Cardiac fibroblast (primary cell): ENCODE measurements at places on chromosomes 2 and 18.

GRCh38 chr2:136117391-136117841 lies 533 bp downstream of the CXCR4 start:
- DNase-seq, result peak; percentile 51

DNA sequence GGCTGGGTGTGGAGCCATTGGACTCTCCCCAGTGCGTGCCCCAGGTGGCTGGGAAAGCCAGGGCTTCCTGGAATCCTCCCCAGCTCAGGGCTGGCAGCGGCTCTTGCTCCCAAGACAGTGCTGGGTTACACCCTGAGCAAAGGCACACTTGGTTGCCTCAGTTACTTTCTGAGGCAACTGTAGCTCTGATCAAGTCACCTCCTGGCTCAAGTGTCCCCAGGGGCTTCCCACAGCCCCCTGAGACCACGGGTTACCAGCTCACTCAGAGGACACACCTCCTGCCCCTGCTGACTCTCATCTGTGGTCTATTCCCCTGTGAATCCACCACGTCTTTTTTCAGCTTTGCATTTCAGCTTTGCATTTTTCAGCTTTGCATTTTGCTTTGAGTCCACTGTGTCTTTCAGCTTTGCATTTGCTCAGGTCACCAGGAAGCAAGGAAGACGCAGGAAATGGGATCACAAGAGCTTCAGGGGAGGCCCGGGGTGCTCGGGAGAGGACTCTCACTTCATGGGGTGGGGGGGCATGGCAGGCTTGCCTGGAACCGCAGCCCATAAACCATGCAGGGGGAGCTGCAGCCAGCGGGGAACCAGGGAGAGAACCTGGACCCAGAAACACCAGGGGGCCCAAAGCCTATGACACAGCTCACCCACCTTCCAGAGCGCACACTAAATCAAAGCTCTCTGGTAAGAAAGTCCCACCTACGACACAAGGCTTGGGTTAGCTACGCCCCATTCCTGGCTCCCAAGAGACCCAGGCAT lies 138.0 kb upstream of the ASB18 start:
- no peak for DNase-seq

DNA sequence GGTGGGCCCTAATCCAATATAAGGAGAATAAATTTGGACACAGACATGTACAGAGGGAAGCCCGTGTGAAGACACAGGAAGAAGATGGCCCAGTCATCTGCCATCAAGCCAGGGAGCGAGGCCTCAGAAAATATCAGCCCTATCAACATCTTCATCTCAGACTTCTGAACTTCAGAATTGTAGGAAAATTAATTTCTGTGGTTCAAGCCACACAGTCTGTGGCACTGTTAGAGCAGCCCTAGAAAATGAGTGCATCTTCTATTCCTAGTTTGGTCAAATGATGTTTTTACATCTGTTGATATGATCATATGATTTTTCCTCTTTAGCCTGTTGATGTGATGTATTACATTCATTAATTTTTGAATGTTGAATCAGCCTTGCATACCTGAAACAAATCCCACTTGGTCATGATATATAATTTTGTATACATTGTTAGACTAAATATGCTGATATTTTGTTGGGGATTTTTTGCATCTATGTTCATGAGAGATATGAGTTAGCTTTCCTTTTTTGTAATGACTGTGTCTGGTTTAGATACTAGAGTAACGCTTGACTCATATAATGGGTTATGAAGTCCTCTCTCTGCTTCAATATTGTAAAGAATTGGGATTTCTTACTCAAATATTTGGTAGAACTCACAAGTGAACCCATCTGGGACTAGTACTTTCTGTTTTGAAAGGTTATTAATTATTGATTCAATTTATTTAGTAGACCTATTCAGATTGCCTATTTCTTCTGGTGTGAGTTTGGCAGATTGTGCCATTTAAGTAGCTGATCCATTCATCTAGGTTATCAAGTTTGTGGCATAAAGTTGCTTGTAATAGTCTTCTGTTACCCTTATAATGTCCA lies 451.4 kb downstream of the EIPR1 start:
- no peak for DNase-seq

- DNase-seq, result no peak
Observed at GRCh38 chr18:79413025-79413424, 17.3 kb downstream of the NFATC1 start.

DNA sequence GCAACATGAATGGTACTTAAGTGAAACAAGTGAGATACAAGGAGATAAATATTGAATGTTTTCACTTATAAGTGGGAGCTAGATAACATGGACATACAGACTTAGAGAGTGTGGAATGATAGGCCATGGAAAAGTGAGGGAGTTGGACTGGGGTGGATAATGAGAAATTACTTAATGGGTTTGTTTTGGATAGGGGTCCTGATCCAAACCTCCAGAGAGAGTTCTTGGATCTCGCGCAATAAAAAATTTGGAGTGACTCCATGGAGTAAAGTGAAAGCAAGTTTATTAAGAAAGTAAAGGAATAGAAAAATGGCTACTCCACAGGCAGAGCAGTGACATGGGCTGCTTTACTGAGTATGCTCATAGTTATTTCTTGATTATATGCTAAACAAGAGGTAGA lies 508.9 kb downstream of the CNTNAP5 start:
- no peak for DNase-seq

DNA sequence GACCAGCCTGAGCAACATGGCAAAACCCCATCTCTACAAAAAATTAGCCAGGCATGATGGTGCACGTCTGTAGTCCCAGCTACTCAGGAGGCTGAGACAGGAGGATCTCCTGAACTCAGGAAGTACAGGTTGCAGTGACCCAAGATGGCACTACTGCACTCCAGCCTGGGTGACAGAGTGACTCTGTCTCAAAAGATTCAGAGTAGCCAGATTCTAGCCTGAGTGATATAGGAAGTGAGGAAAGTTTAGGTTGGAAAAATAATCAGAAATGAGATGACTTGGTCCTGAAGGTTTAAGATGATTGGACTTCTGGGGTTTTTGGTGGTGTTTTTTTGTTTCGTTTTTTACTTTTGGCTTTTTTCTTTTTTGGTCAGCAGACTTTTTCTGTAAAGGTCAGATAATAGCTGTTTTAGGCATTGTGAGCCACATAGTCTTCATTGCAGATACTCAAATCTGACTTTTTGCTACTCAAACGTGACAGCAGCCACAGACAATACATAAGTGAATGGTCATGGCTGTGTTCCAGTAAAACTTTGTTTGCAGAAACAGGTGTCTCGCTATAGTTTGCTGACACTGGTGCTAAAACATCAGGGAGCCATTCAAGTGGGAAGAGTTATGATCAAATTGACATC lies 104.1 kb upstream of the UBXN4 start:
- no peak for DNase-seq

DNA sequence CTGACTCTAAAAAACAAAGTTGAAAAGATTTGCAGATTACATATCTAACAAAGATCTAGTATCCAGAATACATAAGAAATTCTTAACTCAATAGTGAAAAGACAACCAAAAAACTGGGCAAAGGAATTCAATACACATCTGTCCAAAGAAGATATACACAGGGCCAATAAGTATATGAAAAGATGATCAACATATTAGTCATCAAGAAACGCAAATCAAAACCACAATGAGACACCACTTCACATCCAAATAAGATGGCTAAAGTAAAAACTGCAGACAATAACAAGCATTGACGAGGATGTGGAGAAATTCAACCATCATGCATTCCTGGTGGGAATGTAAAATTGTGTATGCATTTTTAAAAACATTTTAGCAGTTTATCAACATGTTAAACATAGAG lies 256.0 kb downstream of the EIPR1 start:
- peak; percentile 14 for DNase-seq

- peak; percentile 74 for DNase-seq
Observed at GRCh38 chr2:160411167-160411566, 82.4 kb downstream of the RBMS1 start.

GRCh38 chr18:58934356-58934755 lies 69.7 kb downstream of the ZNF532 start:
- DNase-seq, result no peak

DNA sequence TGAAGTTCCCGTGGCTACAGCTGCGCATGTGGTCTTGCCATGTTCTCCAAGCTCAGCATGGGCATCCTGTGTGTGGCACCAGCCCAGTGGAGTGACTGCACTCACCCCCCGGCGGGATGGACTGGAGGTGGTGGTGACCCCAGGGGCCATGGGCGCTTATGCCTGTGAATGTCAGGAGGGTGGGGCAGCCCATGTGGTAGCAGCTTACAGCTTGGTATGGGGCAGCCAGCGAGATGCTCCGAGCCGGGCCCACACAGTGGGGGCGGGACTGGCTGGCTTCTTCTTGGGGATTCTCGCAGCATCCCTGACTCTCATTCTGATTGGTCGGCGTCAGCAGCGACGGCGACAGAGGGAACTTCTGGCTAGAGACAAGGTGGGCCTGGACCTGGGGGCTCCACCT lies 25.6 kb downstream of the SEMA4F start:
- DNase-seq, result no peak
